Kidney epithelial cell (primary cell): ENCODE measurements at places on chromosomes 6 and 20.

DNA sequence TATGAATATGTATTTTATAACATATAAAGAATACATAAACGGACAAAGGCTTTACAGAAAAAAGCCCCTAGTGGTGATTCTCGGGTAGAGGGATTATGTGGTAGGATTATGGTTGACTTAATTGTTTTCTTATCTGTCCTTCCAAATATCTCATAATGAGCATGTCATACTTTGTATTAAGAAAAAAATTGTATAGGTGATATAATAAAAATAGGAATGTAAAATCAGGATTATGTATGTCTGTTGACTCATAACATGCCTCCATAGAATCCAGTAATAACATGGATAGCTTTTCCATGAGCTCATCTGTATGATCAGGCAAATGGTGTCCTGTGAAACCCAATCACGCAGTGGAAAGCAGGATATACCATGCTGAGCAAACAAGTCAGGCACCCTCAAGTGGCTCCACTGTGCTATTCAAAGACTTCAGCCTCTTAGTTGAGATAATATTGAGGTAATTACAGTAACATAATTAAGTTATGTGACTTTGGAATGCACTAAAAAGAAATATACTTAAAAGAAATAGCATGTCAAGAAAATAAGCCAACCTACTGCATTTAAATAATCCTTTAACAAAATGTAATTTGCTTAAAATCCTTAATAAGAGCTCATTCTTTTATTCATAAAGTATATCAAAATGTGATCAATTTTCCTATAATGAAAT, 39.6 kb upstream of the PRELID3B start:
- DNase-seq, result no peak

GRCh38 chr6:165848086-165848426, 185.0 kb upstream of the PDE10A start:
- DNase-seq, result no peak

- DNase-seq, result no peak
Observed at GRCh38 chr20:14310977-14311627, 26.3 kb downstream of the FLRT3 start.

DNA sequence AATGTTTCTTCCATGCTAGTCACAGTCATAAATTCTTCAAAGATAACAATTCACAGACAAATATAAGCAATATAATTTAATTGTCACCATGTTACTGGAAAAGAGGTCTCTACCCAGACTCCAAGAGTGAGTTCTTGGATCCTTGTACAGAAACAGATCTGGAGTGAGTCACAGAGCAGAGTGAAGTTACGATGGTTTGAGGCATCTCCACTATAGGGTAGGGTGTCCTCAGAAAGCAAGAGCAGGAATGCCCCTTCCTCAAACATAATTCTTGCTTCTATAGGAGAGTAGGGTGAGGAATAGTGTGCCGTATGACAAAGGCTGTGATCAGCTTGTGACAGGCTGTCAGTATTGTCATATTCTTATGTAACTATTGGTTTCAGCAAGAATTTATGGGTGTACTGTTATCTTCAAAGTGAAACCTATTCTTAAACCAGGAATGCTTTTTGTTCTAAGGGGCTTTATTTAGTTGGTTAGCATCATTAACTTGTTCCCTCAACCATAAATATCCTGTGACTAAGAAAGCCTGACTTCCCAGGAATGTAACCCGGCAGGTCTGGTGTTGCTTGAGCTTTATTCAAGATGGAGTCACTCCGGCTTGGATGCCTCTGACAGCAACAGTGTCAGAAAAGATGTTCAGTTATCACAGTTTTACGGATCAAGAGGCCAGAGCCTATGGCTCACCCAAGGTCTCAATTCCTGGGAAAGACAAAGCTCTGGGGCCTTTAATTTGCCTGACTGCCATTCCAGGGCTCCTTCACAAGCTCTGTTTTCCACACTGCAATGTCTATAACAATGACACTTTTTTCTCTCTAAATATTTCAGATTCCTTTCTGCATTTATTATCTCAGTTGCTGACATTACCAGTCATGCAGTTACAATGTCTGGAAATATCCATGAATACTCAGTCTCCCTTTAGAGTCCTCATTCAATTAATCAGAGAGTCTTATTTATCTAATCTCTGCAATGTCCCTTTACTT, 298.6 kb downstream of the C6orf118 start:
- DNase-seq, result peak; percentile 76

DNA sequence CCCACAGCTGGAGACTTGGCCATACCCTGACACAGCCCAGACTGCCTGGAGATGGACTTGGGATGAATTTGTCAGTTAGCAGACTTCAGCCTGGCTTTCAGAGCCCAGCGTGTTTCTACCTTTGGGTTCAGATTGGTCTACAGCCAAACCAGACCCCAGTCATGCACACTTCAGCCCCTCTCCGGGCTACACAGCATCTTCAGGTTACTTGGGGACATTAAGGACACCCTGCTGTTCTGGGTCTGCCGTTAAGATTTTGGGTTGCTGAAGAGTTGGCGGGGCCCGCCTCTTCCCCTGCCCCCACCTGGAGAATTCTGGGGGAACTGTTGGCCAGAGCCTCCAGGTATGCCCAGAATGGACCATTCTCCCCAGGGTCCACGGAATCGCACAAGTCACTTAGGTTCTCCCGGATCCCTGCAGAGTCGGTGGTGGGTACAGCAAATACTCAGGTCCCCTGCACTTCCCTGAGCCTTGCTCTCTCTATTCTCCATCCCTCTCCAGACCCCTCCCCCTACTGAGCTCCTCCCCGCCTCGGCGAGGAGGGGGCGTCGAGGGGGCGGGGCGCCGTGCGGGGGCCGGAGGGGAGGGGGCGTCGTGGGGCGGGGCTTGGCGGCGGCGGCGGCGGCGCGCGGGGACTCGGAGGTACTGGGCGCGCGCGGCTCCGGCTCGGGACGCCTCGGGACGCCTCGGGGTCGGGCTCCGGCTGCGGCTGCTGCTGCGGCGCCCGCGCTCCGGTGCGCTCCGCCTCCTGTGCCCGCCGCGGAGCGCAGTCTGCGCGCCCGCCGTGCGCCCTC, at the start of gene PTK7:
TSS of gene PTK7 (plus strand) at position 645 of the 794 bp plus-strand sequence. CDS start 175 bp downstream, outside the sequence.
- DNase-seq, result no peak

DNA sequence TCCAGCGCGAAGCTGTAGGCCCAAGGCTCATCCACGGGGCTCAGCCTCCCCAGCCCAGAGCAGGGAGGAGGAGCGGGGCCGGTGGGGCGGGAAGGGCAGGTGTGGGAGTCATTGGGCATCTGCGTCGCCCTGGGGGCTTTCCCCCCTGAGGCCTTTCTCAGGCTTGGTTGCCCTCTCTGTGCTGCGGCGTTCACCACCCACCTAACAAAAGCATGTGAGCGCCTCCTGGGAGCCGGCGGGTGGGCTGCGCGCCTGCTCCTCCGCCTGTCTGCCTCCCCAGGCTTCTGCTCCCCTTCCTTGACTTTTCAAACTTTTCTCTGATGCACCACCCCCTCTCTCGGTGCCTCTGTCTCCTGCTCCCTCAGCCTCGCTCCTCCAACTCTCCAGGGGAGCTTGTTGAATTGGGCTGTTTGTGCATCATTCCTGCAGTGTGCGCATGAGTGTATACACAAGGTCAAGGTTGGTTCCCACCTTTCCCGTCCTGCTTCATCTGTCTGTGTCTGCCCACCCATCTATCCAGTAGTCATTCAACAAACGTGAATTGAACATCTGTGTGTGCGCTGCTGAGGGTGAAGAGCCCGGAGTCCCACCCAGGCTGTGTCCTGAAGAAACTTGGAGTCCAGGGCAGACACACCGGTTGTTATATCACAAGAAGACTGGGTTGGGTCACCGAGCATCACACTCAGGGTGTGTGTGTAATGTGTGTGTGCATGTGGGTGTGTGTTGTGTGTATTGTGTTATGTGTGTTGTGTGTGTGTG, 82.4 kb upstream of the NNAT start:
- no peak for DNase-seq

DNA sequence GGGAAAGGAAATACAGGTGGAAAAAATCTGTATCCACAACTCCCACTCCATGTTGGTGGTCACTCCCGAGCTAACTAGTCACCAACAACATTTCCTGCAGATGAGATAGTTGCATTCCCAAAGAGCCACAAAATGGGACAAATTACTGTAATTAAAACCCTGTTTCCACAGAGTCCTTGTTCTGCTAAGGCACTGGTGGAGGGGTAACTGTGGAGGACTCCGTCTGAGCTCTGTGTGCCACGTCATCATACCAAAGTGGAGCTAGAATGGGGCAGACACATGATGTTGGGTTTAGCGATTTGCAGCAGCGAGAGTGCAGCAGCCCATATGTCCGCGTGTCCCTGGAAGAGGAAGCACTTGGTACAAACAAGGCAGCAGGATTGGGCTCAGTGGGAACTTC, 172.5 kb upstream of the KCNK16 start:
- no peak for DNase-seq

GRCh38 chr6:88358846-88359245, 192.7 kb upstream of the CNR1 start:
- DNase-seq, result no peak

- peak; percentile 86 for DNase-seq
Observed at GRCh38 chr6:79158856-79159516, 75.5 kb downstream of the HMGN3 start.

- no peak for DNase-seq
Observed at GRCh38 chr20:49676581-49677291, 36.9 kb downstream of the B4GALT5 start.

GRCh38 chr6:151325075-151326050, 66.0 kb downstream of the ZBTB2 start:
- peak; percentile 38 for DNase-seq

GRCh38 chr20:1831096-1831495, 64.1 kb upstream of the SIRPA start:
- DNase-seq, result no peak

GRCh38 chr6:19312241-19312978, 524.8 kb upstream of the ID4 start:
- no peak for DNase-seq
